ENCODE measurements at places on chromosomes 1 and 21.

DNA sequence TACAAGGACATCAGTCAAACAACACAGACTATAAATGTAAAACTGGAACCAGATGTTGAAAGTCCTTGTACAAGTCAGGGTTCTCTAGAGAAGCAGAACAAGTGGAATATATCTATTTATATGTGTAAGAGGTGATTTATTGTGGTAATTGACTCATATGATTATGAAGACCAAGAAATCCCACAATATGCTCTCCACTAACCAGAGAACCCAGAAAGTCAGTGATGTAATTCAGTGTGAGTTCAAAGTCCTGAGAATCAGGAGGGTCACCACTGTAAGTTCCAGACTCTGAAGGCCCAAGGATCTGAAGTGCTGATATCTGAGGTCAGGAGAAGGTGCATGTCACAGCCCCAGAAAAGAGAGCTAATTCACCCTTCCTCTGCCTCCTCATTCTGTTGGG lies 57.0 kb downstream of the LRRC53 start:
- DNase-seq, result no peak

GRCh38 chr1:182169203-182169602 lies 107.7 kb upstream of the ZNF648 start:
- no peak for DNase-seq

DNA sequence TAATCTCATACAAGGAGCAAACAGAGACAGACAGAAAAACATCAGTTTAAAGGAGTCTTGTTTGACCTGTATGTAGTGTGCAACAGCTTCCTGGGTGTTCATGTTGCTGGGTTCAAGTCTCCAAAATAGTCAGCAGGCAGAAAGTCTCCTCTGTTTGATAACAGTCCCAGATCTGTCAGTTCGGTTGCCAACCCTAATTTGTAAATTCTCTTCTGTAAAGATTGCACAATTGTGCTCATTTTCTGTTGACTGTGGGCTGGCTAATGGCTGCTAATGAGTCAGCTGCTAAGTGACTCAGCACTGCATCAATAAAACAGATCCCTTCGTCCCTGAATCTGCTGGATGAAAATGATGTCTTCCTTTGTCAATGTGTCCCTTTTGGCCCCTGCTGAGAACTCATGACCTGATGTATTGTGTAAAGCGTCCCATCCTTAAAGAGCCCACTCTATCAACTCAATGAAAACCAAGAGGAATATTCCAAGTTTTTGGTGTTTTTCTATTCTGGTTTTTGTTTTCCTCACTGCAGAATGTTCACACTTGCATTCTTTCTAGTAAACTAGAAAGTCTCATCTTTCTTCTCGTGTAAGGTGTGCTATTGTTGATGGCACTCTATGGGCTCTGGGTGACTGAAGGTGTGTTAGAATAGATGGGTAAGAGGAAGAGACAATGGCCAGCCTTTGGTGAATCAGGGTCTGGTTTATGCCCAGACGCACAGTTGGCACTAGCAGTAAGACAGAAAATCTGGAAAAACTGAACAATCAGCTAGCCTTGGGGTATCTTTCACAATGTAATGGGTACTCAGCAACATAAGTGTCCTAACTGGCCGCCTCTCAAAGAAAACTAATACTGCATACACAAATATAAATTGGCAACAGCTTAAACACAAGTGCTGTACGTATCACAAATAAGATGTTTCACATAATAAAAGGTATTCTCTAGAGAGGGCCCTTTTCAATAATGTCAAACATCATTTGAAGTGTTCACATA lies 75.1 kb upstream of the SIPA1L2 start:
- DNase-seq, result no peak

DNA sequence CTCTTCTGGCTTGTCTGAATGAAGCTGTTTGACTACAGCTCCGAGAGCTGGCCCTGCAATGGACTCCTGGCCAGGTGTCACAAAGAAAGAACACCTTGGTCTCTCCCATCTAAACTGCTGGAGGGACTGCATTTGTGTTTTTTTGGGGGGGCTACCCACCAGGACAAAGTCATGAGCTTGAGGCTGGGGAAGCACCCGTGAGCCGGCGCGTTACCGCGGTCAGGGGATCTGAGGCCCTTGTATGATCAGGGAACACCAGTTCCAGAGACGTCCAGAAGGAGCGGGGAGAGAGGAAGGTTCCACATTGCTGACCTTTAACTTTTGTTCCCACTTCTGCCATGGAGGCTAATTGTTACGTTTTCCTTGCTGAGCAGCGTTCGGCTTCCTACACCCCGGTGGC lies 84.5 kb upstream of the C1orf174 start:
- no peak for DNase-seq

GRCh38 chr1:173798078-173798477 lies 26.4 kb upstream of the DARS2 start:
- DNase-seq, result no peak

GRCh38 chr1:9493326-9493725 lies 45.9 kb upstream of the SLC25A33 start:
- no peak for DNase-seq

Data from activated CD4-positive, CD25-positive, alpha-beta regulatory T cell (primary cell).